Ovary (tissue), 10 donors: ENCODE measurements at places on chromosomes 12 and 14. TPM values are rescaled to one million over a fixed set of nuclear protein-coding genes. Genes with fewer than 3 reads are reported as not detected.
A peak's percentile ranks its signal among the peaks of the same experiment; 100 is the strongest.

DLK1 gene
- 242 TPM for total RNA-seq

DNA sequence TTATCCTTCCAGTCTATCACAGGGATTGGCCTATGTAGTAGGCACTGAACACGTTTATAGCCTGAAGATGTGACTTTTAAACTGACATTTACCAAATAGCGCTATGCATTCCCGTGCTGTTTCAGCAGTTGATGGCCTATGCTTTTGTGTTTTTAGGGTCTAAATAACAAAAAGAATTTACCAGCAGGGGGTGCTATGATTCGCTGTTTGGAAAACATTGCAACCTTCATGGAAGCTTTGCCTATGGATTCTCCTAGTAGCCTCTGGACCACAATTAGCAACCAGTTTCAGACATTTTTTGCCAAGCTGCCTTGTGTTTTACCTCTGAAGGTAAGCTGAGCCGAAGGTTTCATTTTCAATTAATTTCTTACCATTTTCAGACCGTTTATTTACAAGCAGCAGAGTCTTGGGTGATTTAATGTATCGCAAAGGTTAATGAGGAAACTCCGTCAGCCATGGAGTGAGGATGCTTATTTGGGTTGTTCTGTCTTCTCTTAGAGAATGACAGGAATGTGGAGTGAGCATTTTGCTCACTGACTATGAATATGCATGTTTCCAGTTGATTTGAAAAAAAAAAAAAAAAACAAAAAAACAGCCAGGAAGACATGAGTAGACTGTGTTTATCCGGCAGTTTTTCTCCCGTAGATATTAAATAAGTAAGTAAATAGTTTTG lies 133.1 kb downstream of the PRIMA1 start:
- H3K4me3 ChIP-seq = no peak overlapping the region
- H3K4me1 ChIP-seq = no peaks in the 10 kb centered on the region
- H3K27me3 ChIP-seq = no peaks in the 10 kb centered on the region
- DNase-seq = no peak
- H3K36me3 ChIP-seq = no peaks in the 10 kb centered on the region
- H3K27ac ChIP-seq = no peak overlapping the region

DNA sequence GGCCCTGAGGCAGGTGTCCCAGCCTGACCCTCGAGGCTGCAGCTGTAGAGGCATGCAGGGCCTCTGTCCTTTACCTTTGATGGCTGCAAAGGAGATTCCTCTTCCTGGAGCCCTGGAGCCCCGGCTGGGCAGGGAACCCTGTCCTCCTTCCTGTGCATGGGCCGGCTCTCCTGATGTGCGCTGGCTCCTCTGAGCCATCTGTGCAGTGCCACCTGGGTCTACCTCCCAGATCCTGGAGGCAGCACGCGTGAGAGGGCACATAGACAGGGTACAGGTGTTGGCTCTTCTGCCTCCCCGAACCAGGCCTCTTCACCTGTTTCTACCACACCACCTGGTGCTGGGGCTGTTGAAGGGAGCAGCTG lies 115.1 kb downstream of the BEGAIN start:
- no peaks in the 10 kb centered on the region for H3K36me3 ChIP-seq

PTPRO gene
- 0.30 TPM for total RNA-seq

DNA sequence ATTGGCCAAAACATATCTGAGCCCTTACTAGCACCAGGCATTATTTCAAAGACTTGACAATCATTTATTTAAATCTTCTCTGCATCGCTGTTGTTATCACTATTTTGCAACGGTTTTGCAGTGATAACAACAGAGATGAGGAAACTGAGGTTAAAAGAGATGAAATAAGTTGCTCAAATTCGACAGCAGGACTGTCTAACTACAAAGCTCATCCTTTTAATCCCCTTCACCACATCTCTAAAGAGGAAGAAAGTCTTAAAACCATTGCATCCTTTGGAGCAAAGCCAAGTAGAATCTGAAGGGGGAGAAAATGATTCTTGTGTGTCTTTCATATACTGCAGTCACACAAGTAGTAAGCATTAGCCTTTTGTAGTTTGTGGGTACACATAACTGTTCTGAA lies 14.8 kb upstream of the ETNK1 start:
- no peaks in the 10 kb centered on the region for H3K4me1 ChIP-seq
- no peak overlapping the region for H3K4me3 ChIP-seq
- no peak for DNase-seq
- no peaks in the 10 kb centered on the region for H3K36me3 ChIP-seq

GPRC5D gene
- total RNA-seq = 0.37 TPM

CLIP1 gene
- total RNA-seq = 50.4 TPM

RD3L gene
- total RNA-seq = not detected

RTL1 gene
- total RNA-seq = 1.3 TPM

BMP4 gene
- total RNA-seq = 4.4 TPM

BDKRB1 gene
- not detected for total RNA-seq

GRCh38 chr12:121917950-121918678 lies at the start of gene CFAP251:
CFAP251 (plus strand) TSS chr12:121918592; CDS start chr12:121921306, 2,714 bp downstream.
- H3K4me3 ChIP-seq = no peak within 1 kb of the TSS
- H3K4me1 ChIP-seq = no peaks in the 10 kb centered on the region
- H3K27ac ChIP-seq = no peak within 1 kb of the TSS
- peak; percentile 73 for DNase-seq

- H3K4me1 ChIP-seq = peaks cover 8% of the 10 kb centered on the region
- H3K27me3 ChIP-seq = no peaks in the 10 kb centered on the region
- H3K4me3 ChIP-seq = peak overlapping the region; percentile 41
- no peak for DNase-seq
- H3K36me3 ChIP-seq = no peaks in the 10 kb centered on the region
- H3K27ac ChIP-seq = no peak overlapping the region
Measured at GRCh38 chr12:57631566-57632072, 1.4 kb downstream of the B4GALNT1 start.

CLEC6A gene
- total RNA-seq = not detected

DNA sequence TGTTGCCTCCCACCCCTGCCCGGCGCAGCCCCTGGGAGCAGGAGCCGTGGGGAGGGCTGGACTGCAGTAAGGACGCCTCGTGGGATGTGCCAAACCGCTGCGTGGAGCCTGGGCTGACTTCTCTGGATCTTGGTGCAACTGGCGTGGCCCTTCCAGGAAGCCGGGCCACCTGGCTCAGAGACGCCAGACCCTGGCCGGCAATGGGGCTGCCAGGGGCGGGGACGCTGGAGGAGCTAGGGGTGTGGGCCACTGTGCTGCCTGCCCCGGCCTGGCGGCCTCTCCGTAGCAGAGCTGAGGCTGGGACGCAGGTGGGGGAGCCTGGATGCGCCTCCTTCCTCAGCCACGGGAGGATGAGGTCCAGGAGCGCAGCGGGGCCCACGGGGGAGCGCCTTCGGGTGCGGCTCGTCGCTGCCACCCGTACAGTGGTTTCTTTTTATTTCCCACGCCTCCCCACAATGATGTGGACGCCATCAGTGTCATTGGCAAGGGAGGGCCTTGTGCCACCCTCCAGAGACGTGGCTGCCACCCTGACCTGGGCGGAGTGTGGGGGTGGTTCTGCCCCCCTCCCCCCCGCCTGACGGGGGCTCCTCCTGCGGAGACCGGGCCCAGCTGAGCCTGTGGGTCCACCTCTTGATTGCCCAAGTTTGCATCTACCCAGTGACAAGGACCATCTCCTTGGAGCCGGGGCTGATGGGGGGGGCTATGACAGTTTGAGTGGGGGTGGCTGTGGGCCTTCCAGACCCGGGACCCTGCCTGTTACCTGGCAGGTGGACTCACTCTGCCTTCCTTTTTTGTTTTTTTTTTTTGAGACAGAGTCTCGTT lies 11.3 kb downstream of the DDX51 start:
- H3K4me3 ChIP-seq = no peak overlapping the region
- no peaks in the 10 kb centered on the region for H3K4me1 ChIP-seq
- H3K36me3 ChIP-seq = no peaks in the 10 kb centered on the region
- DNase-seq = no peak
- H3K27ac ChIP-seq = no peak overlapping the region

CCDC59 gene
- 42.1 TPM for total RNA-seq

- no peak overlapping the region for H3K4me3 ChIP-seq
- H3K27ac ChIP-seq = no peak overlapping the region
- H3K36me3 ChIP-seq = no peaks in the 10 kb centered on the region
Measured at GRCh38 chr14:87630846-87631245, 362.1 kb downstream of the GALC start.

OR4K1 gene
- not detected for total RNA-seq

- no peak overlapping the region for H3K27ac ChIP-seq
- no peaks in the 10 kb centered on the region for H3K27me3 ChIP-seq
- no peak for DNase-seq
- no peaks in the 10 kb centered on the region for H3K36me3 ChIP-seq
Measured at GRCh38 chr14:36773136-36773540, 111.5 kb downstream of the PAX9 start.
